Inflammatory macrophage (primary cell): ENCODE measurements at places on chromosomes 1 and 21.

- DNase-seq = no peak
Measured at GRCh38 chr1:147496044-147496443, 45.3 kb upstream of the BCL9 start.

GRCh38 chr1:185603158-185603557, 131.0 kb upstream of the HMCN1 start:
- no peak for DNase-seq

- DNase-seq = peak; percentile 94
Measured at GRCh38 chr1:20786253-20787028, 666 bp downstream of the HP1BP3 start.

DNA sequence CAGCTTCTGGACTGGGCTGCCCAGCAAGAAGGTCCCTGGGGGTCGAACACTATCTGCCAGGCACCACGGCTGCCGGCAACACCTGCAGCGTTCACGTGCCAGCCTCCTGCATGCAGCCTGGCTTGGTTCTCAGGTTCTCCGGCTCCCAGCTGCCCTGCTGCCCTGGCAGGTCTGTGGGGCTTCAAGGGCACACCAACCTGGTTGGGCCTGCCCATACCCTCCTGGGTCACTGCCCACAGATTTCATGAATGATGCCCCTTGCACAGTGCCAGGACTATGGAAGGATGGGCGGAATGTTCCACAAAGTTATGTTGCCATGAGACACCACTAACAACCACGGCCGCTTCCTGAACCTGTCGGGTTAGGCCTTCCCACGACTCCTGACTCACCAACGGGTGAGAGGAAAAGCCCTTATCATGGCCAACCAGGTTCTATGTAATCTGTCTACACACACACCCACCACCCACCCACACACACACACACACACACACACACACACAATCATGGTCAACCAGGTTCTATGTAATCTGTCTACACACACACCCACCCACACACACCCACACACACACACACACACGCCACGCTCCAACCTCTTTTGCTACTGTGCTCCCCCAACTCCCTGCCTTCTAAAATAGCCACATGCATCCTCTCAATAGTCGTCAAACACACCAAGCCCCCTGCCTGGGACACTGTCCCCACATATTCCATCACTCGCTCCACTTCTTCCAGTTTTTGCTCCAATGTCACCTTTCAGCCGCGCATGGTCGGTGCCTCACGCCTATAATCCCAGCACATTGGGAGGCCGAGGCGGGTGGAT, 32.2 kb downstream of the HSPG2 start:
- DNase-seq = peak; percentile 53

DNA sequence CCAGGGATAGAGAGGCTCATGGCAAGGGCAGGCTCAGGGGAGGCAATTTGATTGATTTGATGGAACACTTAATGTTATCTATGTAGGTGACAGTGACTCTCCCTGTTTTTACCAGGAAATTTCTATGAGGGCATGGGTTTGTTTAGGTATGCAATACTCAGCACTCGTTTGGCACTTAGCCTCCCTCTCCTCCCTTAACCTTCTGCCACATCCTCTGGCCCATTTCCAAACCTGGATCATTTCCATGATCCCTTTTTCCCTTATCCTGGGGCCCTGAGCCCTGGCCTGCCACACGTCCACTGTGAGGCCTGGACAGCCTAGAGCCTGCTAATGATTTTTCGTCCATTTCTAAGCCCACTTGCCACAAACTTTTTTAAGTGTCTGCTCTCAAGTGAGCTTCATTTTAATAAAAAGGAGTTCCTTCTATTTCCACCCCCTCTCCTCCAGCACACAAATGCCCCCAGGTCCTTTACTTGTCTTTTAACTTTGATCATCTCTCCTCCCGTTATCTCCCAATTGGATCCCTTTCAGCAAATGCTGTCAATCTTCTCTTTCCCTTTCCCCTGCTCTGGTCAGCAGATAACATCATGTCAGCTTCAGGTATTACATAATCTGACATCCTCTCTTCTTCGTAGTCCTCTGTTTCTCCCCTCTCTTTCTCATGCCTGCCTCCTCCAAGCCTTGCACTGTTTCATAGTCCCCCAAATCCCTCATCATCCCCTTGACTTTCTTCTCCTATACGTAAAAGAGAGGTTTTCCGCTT, 37.8 kb upstream of the GADD45A start:
- no peak for DNase-seq

DNA sequence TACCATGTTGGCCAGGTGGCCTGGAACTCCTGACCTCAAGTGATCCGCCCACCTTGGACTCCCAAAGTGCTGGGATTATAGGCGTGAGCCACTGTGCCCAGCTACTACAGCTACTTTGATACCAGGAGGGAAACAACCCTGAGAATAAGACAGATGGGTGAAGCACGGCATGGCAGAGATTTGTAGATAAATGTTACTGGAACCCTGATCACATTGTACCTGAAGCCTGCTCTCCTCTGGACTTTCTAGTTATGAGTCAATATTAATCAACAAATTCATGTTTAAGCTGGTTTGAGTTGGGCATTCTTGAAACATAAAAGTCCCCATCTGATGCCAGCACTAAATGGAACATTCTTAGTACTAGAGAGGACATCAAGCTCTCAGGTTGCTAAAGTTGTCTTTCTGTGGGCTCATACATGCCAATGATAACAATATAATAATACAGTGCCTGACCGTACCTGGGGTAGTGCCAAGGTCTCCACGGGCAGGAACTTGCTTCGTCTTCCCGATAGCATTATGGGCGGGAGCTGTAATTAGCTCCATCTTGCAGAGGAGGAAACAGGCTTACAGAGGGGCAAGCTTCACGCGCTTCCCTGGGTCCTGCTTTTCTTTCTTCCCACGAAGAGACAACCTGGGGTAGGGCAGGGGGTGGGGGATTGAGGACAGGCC, 30.7 kb upstream of the SLC19A1 start:
- DNase-seq = no peak

DNA sequence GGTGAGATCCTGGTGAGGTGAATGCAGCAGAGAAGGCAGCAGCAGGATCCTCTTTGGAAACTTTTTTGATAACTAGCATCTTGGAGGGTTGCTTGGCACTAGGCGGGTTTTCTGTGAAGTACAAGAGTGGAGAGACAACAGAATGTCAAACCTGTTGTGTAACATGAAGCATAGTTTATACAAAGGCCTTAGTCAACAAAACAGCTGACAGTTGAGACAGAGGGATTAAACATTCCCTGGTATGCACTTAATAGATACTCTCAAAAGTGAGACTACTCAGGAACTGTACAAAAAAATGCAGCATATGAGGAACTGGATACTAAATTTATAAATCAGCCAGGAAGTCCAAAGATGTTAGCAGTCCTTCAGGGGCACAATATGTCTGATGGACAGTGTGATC, 16.4 kb upstream of the CCDC17 start:
- DNase-seq = no peak

DNA sequence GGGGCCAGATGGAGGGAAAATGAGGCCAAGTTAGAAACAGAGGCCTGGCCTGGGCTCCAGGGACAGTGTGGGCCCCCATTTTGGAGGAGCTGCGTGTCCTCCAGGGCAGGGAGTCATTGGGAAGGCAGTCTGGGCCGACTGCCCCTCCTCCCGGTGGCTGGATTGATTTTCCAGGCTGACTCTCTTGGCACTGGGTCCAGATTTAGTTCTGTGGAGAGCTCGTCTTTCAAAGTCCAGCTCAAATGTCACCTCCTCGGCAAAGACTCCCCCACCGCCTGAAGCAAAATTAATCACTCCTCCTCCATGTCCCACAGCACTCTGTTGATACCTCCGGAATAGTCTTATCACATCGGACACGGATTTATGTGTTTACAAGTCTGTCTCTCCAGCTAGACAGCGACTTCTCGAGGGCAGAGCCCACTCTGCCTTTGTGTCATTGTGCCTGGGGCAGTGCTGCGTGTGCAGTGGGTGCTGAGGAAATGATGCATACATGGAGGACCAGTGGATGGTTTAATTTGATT, 175.1 kb downstream of the CAMTA1 start:
- no peak for DNase-seq

DNA sequence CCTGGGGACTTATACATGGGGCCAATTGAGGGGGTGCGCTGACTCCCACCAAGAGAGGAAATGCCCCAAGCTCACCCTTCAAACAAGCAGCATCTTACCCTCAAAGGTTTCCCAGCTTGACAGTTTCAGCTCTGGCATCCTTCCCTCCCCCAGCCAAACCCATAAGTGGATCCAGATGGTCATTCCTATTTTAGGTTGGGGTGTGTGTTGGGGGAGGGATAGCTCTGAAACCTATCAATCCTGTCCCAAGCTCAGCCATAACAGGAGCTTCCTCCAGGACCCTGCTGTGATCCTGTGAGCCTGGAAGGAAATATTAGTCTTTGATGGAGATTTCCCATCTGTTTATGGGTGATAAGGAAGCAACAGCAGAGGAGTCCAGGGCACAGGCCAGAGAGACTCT, 3.4 kb upstream of the TMEM222 start:
- no peak for DNase-seq

DNA sequence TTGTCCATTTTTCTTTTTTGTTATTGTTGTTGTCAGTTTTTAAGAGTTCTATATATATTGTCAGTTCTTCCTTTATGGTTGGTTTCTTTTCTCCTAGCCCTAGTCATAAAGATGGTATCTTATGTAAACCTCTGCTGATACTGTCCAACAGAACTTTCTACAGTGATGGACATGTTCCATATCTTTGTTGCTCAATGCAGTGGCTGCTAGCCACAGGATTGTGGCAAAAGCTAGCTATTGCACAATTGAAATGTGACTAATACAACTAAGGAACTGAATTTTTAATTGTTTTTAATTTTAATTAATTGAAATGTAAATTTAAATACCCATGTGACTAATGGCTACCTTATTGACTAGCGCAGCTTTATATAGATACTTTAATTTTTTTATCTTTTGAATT, 411.8 kb upstream of the PTBP2 start:
- DNase-seq = peak; percentile 82

- DNase-seq = no peak
Measured at GRCh38 chr1:240597153-240597745, 14.7 kb downstream of the GREM2 start.

GRCh38 chr1:165629848-165630628, 996 bp upstream of the MGST3 start:
- DNase-seq = no peak

DNA sequence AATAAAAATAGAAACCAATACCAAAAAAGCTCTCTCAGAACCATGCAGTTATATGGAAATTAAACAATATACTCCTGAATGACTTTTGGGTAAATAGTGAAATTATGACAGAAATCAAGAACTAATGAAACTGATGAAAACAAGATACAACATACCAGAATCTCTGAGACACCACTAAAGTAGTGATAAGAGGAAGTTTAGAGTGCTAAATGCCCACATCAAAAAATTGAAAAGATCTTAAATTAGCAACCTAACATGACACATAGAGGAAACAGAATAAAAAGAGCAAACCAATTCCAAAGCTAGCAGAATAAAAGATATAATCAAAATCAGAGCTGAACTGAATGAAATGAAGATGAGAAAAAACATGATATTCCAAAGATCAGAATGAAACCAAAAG, 430.9 kb downstream of the LTN1 start:
- DNase-seq = no peak

DNA sequence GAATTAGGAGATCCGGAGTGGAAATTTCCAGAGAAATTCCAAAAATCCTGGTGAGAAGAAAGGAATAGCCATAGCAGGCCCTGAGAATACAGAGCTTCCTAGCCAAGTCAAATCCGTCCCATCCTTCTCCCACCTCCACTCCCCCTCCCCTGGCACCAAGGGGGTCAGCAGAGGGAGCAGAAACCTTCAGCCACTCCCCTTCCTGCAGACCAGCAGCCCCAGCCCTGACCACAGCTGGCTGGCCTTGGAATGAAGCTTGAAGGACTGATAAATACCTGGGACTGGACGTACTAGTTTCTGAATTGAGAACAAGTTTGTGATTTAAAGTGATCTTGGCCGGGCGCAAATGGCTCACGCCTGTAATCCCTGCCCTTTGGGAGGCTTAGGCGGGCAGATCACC, 13.8 kb upstream of the RIPPLY3 start:
- no peak for DNase-seq

GRCh38 chr1:56028911-56029310, 550.5 kb downstream of the PLPP3 start:
- no peak for DNase-seq

GRCh38 chr1:246139745-246140182, 367.3 kb downstream of the SMYD3 start:
- DNase-seq = no peak

- DNase-seq = peak; percentile 84
Measured at GRCh38 chr21:45439161-45439872, 34.4 kb downstream of the COL18A1 start.

DNA sequence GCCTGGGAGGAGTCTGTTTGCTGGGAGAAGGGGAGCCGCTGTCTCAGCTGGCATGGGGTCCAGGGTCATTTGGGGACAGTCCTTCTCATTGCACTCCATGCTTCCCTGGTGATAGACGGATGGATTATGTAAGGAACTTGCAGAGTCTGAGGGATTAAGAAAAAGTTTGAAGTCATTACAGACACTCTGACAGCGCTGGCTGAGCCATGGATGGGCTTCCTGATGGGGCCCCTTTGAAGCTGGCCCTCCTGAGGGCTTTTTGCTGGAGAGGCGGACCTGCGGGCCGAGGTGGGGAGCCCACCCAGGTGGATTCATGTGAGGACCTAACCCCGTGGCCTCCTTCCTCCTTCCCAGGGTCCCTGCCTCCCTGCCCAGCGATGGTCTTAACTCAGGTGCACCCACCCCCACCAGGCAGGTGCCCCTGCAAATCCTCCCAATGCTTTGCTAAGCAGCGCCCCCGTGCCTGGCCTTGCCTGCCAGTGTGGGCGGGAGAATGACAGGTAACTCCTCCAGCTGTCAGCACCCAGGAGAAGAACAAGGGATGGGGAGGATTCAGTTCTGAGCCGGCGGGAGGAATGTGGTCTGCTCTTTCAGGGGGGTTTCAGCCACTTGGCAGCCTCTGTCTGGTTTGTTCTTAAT, 24.2 kb upstream of the C1orf174 start:
- DNase-seq = no peak

GRCh38 chr1:217336724-217337123, 294.2 kb downstream of the GPATCH2 start:
- DNase-seq = no peak

GRCh38 chr1:241706967-241707366, 54.9 kb downstream of the WDR64 start:
- DNase-seq = no peak

- DNase-seq = peak; percentile 43
Measured at GRCh38 chr1:159849626-159850366, 12.7 kb downstream of the VSIG8 start.

GRCh38 chr1:41914516-41914915, 4.2 kb downstream of the HIVEP3 start:
- DNase-seq = no peak

- no peak for DNase-seq
Measured at GRCh38 chr1:62362061-62362917, 43.1 kb upstream of the KANK4 start.

DNA sequence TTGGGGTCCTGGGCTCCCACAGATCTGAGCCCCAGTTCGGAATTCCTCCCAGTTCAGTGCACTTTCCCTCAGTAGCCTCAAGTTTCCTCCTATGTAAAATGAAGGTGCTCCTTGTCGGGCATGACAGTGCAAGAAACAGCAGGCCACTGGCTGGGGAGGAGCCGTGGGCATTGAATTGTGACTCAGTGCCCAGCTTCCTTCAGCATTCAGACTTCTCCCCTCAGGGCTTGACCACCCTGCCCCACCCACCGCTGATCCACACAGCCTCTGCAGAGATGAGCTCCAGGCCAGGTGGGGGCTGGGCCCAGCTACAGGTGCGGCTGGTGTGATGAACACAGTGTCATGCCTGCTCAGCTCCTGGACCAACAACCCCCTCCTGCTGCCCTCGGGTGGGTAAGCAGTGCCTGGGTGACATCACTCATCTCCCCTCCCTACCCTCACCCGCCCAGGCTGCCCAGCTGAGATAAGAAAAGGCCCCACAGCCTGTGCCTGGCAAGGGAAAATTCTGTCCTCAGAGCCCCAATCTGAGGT, 4.9 kb downstream of the MOB3C start:
- peak; percentile 26 for DNase-seq
